ENCODE measurements at places on chromosomes 4 and X.

- no peak for DNase-seq
These were observed 118.7 kb upstream of the NAP1L5 start for GRCh38 chr4:88816360-88816759.

- DNase-seq: peak; percentile 11
These were observed 111.6 kb upstream of the WDR17 start for GRCh38 chr4:175953960-175954521.

GRCh38 chr4:26931451-26931850 lies 70.8 kb downstream of the STIM2 start:
- no peak for DNase-seq

- no peak for DNase-seq
These were observed 1378.2 kb downstream of the STIM2 start for GRCh38 chr4:28238876-28239275.

- DNase-seq: no peak
These were observed 277.6 kb upstream of the DIAPH2 start for GRCh38 chrX:96407072-96407471.

DNA sequence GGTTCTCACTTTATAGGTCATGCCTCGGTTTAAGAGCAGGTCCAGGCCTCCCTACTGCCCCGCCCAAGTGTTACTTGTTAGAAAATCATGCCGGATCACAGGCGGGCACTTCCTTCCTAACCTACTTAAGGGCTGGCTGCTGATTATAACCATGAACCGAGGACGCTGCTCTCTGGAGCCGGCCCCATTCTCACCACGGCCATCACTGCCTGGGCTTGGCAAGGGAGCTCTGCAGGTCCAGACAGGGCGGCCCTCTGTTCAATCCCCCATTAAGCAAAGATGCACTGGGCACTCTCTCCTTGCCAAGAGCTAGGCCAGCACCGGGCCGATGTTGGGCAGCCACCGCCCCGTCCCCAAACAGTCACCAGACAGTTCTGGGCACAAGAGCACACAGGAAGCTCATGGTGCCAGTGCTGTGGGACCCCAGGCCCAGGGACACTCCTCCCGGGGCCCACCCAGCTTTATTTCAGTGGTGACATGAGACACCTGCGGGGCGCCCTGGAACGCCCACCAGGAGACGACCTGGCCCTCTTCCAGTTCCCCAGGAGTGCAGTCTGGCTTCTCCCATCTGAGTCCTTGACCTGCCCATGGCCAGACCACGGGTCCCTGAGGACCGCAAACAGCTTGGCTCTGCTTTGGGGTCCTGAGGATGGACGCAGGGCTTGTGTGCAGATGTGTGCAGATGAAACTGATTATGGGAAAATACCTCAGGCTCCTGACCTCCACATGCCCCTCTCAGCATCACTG lies 44.0 kb downstream of the ABLIM2 start:
- no peak for DNase-seq

DNA sequence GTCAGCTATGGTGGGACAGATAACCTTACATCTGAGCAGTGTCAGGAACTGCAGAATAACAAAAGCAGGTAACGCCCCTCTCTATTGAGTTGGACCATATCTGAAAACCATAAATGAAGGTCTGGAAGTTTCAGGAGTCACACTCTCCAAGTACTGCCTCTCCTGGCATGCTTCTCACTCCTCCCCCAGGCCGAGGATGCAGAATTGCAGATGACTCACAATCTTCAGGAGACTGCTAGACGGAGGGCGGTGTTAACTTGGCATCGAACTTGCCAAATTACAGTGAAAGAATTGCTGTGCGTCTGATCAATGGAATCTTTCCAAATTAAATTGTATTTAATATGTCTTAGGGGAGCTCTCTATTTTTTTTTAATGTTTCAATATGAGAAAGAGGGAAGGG lies 67.1 kb upstream of the TRIM2 start:
- DNase-seq: no peak

DNA sequence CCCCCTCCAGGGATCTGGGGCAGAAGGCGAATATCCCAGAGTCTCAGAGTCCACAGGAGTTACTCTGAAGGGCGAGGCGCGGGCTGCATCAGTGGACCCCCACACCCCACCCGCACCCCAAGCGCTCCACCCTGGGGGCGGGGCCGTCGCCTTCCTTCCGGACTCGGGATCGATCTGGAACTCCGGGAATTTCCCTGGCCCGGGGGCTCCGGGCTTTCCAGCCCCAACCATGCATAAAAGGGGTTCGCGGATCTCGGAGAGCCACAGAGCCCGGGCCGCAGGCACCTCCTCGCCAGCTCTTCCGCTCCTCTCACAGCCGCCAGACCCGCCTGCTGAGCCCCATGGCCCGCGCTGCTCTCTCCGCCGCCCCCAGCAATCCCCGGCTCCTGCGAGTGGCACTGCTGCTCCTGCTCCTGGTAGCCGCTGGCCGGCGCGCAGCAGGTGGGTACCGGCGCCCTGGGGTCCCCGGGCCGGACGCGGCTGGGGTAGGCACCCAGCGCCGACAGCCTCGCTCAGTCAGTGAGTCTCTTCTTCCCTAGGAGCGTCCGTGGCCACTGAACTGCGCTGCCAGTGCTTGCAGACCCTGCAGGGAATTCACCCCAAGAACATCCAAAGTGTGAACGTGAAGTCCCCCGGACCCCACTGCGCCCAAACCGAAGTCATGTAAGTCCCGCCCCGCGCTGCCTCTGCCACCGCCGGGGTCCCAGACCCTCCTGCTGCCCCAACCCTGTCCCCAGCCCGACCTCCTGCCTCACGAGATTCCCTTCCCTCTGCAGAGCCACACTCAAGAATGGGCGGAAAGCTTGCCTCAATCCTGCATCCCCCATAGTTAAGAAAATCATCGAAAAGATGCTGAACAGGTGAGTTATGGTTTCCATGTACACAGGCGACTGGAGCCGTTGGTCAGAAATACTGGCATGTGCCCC lies at the start of gene CXCL1:
CXCL1 (plus strand) TSS at position 264 of the 926 bp plus-strand sequence; CDS start at position 342, 78 bp downstream.
- DNase-seq: no peak

DNA sequence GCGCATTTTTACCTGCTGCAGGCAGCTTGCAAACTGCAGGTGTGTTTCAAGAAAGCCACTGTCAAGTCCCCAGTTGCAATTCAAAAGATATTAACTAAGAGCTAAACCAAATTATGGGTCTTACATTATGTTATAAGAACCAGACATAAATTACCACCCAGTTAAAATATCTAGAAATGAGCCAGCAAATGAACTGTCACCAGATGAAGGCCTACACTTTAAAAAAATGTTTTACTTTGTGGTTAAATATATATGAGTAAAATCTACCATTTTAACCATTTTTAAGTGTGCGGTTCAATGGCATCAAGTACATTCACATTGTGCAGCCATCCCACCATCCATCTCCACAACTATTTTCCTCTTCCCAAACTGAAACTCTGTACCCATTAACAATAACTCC lies 32.0 kb upstream of the TMEM131L start:
- no peak for DNase-seq

DNA sequence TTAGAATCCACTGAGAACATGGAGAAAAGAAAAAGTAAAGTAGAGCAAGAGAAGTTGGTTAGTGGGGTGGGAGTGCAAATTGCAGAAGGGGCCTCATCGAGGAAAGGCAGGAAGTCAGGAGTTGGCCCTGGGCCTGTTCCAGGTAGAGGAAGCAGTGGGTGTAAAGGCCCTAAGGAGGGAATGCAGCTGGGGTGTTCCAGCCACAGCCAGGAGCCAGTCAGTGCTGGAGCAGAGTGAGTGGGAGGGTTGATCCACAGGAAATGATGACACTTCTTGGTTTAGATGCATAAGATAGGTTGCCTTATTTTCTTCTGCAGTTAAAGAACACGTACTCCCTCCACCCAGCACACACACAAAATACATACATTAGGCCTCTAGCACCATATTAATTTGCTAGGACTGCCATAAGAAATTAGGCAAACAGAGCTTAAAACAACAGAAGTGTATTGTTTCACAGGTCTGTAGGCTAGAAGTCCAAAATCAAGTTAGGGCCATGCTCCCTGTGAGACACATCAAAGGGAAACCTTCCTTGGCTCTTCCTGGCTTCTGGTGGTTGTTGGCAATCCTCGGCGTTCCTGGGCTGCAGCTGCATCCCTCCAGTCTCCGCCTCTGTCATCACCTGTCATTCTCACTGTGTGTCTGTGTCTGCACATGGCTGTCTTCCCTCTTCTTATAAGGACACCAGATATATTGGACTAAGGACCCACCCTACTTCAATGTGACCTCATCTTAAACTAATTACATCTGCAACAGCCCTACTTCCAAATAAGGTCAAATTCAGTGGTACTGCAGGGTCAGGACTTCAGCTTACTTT lies 205.9 kb downstream of the AASDH start:
- DNase-seq: no peak

- DNase-seq: peak; percentile 46
These were observed 25.5 kb downstream of the MOB1B start for GRCh38 chr4:70927502-70928137.

DNA sequence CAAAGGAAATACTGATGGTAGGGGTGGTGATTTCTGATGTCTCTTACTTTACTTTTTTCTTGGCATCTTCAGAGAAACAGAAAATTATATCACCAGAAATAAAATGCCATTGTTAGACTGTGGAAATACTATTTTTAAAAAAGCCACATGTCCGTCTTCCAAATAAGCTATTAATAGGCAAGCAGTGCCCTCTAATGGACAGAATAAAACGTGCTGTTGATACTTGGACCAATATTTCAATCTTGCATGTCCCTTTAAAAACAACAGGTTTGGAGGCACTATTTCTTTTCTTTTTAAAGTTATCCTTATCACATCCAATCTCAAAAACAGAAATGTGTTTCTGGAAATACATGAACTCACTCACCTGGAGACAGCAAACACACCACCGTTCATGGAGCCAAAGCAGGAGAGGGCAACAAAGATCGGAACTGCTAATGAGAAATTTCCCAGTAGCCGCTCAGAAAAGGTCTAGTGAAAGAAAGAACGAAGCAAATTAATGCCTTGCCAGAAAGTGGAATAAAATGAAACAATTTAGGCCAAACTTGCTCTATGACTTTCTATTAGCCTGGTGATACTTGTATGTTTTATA lies 59.2 kb downstream of the SLC7A11 start:
- DNase-seq: no peak

GRCh38 chr4:14596028-14596427 lies 406.3 kb upstream of the CPEB2 start:
- no peak for DNase-seq

GRCh38 chrX:45007598-45007997 lies 134.6 kb downstream of the KDM6A start:
- no peak for DNase-seq

GRCh38 chr4:3123181-3123671 lies 48.7 kb downstream of the HTT start:
- no peak for DNase-seq

DNA sequence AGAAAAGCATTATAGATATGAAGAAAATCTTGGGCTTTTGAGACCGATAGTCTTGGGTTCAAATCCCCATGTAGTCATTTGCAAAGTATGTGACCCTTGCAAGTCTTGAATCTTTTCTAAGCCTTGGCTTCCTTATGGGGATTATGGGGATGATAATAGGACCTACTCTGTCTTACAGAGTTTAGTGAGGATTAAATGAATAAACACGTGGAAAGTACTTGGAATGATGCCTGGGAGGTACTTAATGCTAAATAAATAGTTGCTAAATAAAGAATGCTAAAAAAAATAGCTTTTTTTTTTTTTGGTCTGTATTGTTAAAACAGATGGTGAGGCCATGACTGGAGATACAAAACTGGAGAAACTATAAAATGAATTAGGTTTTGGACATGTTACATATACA lies 292.7 kb downstream of the GPAT3 start:
- DNase-seq: no peak

DNA sequence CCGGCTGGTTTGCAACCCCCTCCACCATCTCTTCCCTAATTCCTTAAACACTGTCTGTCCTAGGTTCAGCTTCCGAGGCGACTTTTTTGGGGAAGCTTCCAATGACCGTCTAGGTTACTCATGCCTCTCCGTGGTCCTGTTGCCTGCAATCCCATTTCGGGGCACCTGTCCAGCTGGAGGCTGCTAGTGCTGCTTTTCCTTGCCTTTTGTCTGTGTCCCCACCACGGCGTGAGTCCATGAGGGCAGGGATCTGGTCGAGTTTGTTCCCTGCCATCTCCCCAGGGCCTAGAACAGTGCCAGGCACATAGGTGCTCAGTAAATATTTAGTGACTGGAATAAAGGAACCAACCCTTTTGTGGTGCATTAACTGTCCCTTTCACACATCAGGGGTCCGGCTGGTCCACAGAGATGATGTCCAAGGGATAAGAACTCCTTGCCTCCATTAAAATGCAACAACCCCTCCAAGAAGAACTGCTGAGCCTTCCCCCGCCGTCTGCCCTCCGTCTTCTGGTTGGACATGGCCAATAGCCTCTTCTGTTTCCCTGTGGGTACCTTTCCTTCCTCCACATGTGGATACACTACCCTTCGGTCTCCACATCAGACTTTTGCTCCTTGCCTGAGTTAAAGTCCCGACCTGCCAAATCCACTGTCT lies 5.7 kb upstream of the SORCS2 start:
- no peak for DNase-seq

DNA sequence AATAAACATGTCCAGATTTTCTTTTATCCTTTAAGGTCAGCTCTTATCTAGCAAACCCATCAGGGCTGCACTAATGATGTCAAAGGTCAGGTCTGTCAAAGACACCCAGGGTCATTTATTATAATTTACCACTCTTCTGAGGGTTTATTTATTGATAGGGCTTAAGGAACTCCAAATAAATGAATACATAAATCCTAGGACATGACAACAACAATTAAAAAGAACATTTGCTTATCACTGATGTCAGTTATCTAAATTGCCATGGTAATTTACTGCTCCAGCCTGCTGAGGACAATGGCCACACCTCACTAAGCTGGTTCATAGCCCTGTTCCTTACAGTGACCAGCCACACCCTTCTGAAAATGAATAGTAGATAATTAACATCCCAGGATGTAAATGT lies 317.1 kb downstream of the UNC5C start:
- no peak for DNase-seq

DNA sequence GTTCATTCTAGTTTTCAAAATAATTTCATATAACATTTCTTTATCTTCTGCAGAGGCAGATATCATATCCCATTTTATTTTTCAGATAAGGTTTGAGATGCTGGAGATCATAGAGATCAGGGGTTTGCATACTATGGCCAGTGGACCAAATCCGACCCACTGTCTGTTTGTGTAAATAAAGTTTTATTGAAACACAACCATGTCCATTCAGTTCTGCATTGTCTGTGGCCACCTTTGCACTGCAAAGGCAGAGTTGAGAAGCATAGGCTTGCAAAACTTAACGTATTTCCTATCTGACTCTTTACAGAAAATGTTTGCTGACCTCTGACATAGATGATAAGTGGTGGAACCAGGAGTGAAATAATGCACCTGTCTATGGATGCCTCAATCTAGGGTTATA lies 63.9 kb upstream of the SOD3 start:
- DNase-seq: no peak

GRCh38 chrX:94676285-94676684 lies 1002.3 kb downstream of the FAM133A start:
- no peak for DNase-seq

DNA sequence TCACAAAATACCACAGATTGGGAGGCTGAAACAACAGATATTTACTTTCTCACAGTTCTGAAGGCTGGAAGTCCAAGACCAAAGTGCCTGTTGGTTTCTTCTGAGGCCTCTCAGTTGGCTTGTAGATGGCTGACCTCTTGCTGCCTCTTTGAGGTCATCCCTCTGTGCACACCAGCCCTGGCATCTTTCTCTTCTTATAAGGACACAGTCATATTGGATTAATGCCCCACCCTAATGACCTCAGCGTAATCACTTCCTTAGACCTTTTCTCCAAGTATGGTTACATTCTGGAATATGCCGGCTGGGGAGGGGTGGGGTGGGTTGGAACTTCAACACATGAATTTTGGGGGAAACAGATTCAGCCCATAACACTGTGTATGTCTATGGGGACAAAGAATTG lies 116.2 kb upstream of the LNX1 start:
- DNase-seq: no peak

Data from stimulated activated naive B cell treated with anti-CD40 and anti-IgM and Interleukin-4, amounts not matched to agents 10 μg/mL and 1 μg/mL and 100 μg/mL, for 72 hours (primary cell).